Activated CD8-positive, alpha-beta memory T cell treated with anti-CD3 and anti-CD28 coated beads, Interleukin-2, amount 10 ng/mL, durations not matched to agents 7 days and 5 days (primary cell): ENCODE measurements at places on chromosomes 16 and 17.

DNA sequence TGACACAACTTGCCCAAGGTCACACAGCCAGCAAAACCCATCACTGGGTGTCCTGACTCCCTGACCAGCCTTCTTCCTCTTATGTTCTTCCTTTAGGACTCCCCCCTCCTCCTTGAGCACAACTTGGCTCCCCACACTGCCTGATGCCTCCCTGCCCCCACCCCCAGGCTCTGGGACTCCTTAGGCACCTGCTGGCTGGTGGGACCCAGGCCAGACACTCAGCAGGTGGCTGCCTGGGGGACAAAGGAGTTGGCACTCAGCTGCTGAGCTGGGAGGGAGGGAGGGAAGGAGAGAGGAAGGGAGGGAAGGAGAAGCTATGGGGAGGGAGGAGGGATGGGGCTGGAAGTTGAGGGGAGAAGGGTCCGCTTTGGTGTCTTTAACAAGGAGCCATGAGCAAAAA is 8.0 kb downstream of the SEZ6 start:
- no peak for DNase-seq

DNA sequence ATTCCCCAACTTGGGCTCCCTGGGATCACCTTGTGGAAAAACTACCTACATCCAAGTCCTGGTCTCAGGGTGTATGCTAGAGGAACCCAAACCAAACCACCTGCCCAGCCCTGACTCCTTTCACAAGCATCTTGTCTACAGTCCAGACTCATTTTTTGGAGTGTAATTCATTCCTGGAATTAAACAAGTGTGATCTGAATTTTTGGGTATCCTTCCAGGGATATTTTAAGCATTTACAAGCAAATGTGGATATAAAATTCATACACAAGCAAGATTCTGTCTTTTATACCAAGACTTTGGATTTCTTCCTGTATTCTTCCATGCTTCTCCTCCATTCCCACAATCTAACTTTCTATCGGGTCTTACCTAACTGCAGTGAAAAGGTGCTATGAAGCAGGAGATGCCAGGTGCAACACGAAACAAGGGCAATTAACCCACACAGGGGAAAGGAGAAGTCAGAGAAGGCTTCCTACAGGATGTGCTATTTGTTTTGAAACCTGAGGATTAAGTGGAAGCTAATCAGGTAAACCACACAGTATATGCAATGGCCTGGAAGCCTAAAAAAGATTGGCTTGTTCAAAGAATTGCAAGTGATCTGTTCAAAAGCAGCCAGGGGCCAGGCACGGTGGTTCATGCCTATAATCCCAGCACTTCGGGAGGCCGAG is 417.2 kb upstream of the C16orf82 start:
- no peak for DNase-seq

GRCh38 chr16:86924537-86924936 is 346.2 kb downstream of the FOXL1 start:
- no peak for DNase-seq

- DNase-seq = no peak
Measured at GRCh38 chr17:80851277-80851925, 140.2 kb upstream of the CHMP6 start.

DNA sequence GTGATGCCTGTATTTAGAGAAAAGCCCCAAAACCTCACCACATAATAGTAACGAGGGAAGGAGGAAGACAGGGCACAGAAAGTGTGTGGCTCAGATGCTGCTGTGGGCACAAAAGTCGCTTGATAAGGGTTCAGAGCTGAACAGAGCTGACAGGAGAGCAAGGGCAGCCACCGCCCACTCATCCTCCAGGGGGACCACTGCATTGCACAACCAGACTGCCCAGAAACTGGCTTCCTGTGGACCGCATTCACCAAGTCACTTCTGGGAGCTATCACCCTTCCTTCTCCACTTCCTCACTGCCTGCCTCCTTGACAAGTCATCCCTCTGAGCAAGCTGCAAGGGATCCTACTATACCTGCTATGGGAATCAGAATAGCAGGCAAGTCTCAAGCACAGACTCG is 512.4 kb upstream of the CDH11 start:
- DNase-seq = no peak

- DNase-seq = no peak
Measured at GRCh38 chr17:72606656-72607055, 485.8 kb downstream of the SLC39A11 start.

GRCh38 chr17:42891539-42892152 is 9.0 kb upstream of the G6PC1 start:
- DNase-seq = no peak

DNA sequence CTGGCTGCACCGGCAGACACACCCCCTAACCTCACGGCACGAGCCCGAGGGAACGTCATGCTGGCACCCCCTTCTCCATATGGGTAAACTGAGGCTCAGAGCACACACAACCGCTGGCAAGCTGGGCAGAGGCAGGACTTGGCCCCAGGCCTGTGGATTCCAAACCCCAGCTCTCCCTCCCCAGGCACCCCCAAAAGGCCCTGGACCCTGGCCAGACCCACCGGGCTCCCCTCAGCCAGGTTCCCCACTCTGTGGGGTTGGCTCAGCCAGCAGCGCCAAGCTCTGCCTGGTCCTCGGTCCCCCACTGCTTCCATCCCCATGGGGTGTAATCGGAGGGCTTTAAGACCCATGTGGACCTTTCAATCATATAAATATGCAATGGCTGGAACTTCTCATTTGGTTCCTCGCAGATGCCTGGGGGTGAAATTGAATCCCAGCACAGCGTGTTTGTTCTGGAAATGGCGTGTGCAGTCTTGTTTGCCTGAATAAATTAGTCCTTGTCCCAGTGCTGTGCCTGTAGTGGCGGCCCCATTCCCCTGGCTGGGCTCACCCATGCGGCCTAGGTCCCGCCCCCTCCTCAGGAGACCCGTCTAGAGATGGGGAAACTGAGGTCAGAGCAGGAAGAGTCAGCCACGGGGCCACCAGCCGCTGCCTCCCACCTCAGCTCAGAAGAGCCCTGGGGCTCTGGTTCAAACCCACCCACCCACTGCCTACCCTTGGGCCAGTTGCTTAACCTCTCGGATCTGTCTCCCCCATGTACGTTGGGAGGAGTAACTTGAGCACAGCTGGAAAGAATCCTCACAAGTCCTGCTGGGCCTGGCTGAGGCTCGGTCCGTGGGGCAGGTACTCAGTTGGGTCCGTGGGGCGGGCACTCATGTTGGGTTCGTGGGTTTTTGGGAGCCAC is 57.3 kb downstream of the ZFPM1 start:
- DNase-seq = no peak

- no peak for DNase-seq
Measured at GRCh38 chr17:4201226-4201625, 58.2 kb downstream of the CYB5D2 start.

DNA sequence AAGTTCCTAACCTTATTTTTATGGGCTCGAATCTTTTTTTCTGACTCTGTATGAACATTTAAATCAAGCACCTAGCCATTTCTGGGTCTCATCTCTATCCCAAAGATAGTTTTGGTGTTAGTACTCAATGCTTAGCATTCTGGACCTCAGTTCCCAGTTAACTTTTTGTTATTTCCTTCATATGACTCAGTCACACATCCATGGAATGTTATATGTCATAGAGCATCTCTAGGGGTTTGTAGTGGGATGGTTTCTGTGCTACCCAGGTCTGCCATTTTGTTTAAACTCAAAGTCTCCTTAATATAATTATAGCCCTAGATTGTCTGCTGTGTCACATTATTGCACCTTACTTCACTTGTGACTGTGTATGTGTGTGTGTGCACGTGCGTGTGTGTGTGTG is 90.1 kb downstream of the EFCAB13 start:
- no peak for DNase-seq

- no peak for DNase-seq
Measured at GRCh38 chr17:30954046-30954830, 16.6 kb upstream of the RNF135 start.

GRCh38 chr16:73616770-73617169 is 568.8 kb upstream of the ZFHX3 start:
- no peak for DNase-seq

- no peak for DNase-seq
Measured at GRCh38 chr16:57115514-57116182, 23.3 kb downstream of the CPNE2 start.

GRCh38 chr16:85902366-85903155 is 3.6 kb downstream of the IRF8 start:
- DNase-seq = peak; percentile 81

- DNase-seq = no peak
Measured at GRCh38 chr17:41860254-41860931, 4.8 kb downstream of the KLHL11 start.

DNA sequence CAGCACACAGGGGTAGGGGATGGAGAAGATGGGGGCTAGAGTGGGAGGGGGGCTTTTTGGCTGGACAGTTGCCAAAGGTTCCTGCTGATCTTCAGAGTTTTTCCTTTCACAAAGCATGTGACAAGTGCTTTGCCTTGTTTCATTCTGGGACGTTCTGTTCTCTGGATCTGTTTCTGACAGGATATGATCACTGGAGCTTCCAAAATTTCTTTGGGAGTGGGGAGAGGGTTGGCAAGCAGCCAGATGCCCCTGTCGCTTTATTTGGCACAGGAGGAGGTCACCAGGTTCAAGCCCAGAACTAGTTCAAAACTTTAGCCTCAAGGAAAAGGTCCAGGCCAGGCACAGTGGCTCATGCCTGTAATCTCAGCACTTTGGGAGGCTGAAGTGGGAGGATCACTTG is 68.5 kb upstream of the TBX2 start:
- DNase-seq = no peak

DNA sequence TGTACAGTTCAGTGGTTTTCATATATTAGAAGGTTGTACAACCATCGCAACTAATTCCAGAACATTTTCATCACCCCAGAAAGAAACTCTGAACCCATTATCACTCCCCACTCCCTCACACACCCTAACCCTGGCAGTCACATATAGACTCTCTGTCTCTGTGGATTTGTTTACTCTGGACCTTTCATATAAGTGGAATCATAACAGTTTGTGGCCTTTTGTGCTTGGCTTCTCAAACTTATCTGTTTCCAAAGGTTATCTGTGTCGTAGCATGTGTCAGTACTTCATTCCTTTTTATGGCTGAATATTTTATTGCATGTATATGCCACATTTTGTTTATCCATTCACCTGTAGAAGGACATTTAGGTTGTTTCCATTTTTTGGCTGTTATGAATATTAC is 12.4 kb downstream of the TENT4B start:
- DNase-seq = no peak

DNA sequence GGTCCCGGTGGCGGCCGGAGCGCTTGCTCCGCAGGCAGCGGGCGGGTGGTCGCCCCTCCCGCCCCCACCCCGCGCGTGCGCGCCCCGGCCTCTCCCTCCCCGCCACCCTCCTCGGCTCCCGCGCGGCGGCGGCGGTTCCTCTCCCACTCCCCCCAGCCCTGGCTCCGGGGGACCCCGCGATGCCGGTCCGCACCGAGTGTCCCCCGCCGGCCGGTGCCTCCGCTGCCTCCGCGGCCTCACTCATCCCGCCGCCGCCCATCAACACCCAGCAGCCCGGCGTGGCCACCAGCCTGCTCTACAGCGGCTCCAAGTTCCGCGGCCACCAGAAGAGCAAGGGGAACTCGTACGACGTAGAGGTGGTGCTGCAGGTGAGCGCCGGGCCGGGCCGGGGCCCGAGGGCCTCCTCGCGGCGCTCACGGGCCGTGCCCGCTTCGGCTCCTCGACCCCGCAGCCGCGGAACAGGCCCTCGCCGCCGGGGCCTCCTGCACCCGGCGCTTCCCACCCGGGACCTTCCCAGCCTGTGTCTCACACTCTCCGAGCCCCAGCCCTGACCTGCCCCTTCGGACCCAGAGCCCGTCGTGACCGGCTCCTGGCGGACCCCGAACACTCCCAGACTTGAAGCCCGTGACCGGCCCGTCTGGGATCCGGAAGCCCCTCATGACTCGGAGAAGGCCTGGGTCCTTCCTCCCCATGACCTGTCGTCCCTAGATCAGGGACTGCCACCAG is 490 bp downstream of the GID4 start:
- DNase-seq = peak; percentile 66

DNA sequence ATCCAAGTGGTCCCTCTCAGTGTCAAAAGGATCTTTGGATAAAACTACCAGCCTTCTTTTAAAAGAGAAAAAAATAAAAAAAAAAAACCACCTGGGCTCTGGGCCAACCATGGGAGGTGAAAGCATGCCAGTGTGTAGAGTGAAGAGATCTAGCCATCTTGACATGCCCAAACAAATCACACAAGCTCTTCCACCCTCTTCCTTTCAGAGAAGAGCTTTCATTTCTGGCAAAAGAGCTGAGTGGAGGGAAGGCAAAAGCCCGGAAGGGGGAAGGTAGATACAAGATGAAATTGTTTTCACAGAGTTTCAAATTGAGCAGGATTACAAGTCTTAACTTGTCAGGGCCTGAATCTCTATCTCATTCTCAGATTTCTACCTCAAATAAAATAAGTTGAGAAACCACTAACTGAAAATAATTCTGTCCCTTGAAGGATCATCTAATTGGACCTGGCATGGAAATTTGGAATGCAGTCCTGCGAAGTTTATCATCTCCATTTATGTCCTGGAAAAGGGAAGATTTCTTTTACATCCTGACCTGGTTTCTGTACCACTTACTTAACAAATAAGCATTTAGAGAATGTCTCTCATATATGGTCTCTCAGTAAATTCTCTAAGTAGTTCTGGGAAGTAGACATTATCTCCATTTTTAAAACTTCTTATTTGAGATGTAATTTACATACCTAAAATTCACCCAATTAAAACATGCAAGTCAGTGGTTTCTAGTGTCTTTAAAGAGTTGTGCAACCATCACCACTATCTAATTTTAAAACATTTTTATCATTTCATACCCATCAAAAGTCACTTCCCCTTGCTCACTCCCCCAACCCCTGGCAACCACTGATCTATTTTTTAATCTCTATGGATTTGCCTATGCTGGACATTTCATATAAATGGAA is 93.7 kb downstream of the TANGO6 start:
- no peak for DNase-seq

- no peak for DNase-seq
Measured at GRCh38 chr16:50403491-50403890, 34.7 kb upstream of the BRD7 start.

- DNase-seq = no peak
Measured at GRCh38 chr17:76466775-76467130, 650 bp upstream of the AANAT start.

GRCh38 chr17:66210208-66210574 is 18.3 kb upstream of the CEP112 start:
- DNase-seq = no peak

- no peak for DNase-seq
Measured at GRCh38 chr17:10628756-10629155, 28.4 kb downstream of the MYH3 start.

GRCh38 chr17:49549311-49549605 is 26.4 kb upstream of the NXPH3 start:
- no peak for DNase-seq
